ENCODE measurements at places on chromosomes 7 and 10. TPM values are rescaled to one million over a fixed set of nuclear protein-coding genes. Genes with fewer than 3 reads are reported as not detected.

The GPR146 gene
- 15.5 TPM for polyA plus RNA-seq

The CAMK1D gene
- polyA plus RNA-seq, result 5.2 TPM

The FOXI2 gene
- not detected for polyA plus RNA-seq

The FAM170B gene
- polyA plus RNA-seq, result not detected

The MEOX2 gene
- polyA plus RNA-seq, result 0.60 TPM

The BTAF1 gene
- 5.9 TPM for polyA plus RNA-seq

The MUC12 gene
- 0.16 TPM for polyA plus RNA-seq

The ASB10 gene
- polyA plus RNA-seq, result not detected

The TMEM229A gene
- not detected for polyA plus RNA-seq

The MYOZ1 gene
- polyA plus RNA-seq, result not detected

The PTEN gene
- polyA plus RNA-seq, result 11.5 TPM

The SNX10 gene
- polyA plus RNA-seq, result 15.9 TPM

The KIAA1549 gene
- polyA plus RNA-seq, result 0.33 TPM

The SH2B2 gene
- polyA plus RNA-seq, result 0.65 TPM

The SLC13A1 gene
- not detected for polyA plus RNA-seq

The LGI1 gene
- polyA plus RNA-seq, result 1.1 TPM

The CDC14C gene
- 0.02 TPM for polyA plus RNA-seq

The SPDYE18 gene
- 0.21 TPM for polyA plus RNA-seq

The EN2 gene
- not detected for polyA plus RNA-seq

The TMEM178B gene
- polyA plus RNA-seq, result 0.02 TPM

The SOSTDC1 gene
- polyA plus RNA-seq, result 0.08 TPM

The CHST3 gene
- polyA plus RNA-seq, result 0.29 TPM

The SGCE gene
- 70.6 TPM for polyA plus RNA-seq
